ENCODE measurements at places on chromosomes 16 and 17.

DNA sequence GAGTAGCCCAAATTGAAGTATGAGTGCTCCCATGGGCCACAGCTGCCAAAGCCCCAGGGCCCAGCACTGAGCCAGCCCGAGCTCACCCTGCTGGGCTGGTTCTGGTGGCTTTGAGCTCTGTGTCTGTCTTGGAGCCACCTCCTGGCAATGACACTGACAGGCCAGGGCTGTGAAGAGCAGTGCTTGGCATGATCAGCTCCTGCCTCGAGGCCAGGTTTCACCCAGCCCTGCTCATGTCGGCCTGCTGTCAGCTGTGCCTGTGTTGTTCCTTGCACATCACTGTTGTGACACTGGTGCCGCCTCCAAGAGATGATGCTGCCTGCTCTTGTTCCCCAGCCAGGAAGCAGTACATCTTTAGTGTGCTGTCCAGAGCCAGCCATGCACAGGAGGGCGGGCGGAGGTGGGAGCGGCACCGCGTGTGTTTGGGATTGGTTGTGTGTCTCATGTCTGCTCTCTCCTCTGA, 26.0 kb downstream of the PLD6 start:
- DNase-seq: no peak

- DNase-seq: no peak
Observed at GRCh38 chr17:39831588-39831987, 32.5 kb downstream of the IKZF3 start.

GRCh38 chr16:89098767-89099430, 5.2 kb downstream of the ACSF3 start:
- no peak for DNase-seq

DNA sequence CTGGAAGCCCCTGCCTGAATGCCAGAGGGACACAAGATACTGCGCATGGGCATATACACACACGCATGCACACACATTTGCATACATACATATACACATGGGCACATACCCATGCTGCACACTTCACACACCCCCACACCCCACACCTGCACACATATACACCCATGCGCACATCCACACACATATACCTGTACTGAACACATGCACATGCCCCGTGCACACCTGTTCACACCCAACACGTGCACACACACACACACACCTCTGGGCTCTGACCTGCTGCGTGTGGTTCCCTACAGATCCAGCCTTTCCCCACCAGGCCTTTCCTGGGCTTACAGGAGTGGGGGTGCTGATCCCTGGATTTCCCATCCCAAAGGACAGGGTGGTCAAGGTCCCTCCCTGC, 6.3 kb downstream of the SPPL2C start:
- no peak for DNase-seq

DNA sequence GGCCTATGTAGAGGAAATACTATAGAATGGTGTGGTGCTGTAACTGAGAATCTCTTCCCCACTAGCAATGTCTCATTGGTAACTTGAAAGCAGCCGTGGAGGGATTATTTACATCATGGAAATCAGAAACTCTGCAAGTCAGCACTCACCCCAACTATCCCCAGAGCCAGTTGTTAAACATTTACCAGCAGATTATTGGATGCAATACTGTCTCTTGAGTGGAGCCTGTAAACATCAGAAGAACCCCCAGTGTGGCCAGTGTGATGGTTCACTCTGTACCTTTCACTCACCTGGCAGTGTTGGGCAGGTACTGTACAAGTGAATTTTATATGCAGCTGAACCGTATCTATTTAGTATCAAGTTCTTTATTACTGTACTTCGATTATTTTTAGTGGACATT, 299.8 kb upstream of the SALL1 start:
- DNase-seq: no peak

- DNase-seq: no peak
Observed at GRCh38 chr17:44979426-44979995, 11.4 kb upstream of the C1QL1 start.

- DNase-seq: no peak
Observed at GRCh38 chr17:63714550-63715277, 14.8 kb upstream of the LIMD2 start.

DNA sequence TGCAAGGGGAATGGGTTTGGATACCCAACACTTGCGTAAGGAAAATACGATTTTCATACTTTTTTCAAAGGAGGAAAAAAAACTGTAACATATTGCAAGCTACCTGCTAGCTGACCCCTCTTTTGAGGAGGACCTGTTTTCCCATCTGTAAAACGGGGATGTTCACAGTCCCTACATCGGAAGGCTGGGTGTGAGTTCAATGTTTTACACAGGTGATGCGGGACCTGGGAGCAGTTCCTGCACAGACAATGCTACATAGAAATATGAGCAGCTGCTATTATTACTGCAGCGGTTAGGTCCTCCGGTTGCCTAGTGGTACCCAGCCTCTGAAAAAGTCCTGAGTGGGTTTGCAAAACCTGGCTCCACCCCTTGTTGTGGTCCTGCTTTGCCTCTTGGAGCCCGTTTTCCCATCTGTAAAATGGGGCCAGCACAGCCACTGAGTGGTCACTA, 3.5 kb downstream of the SOCS1 start:
- no peak for DNase-seq

- no peak for DNase-seq
Observed at GRCh38 chr17:58320163-58320558, 8.4 kb downstream of the TSPOAP1 start.

DNA sequence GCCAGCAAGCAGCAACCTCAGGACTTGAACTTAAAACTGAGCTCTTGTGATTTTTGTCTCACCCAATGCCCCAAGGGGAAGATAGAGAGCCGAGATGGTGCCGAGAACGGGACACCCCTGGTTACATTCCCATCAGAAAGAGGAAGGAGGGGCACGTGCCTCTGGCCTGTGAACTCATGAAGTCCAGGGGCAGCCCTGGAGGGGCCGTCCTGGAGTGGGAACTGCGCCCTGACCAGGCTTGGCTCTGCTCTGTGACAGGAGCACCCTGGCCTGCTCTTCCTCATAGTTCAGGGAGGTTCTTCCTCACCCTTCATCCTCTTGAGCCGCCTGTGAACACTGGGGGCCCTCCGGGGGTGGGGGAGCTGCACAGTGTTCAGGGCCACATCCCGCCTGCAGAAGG, 130.3 kb upstream of the FOXF1 start:
- no peak for DNase-seq

GRCh38 chr17:43701318-43701743, 39.6 kb upstream of the MEOX1 start:
- peak; percentile 7 for DNase-seq

- DNase-seq: peak; percentile 27
Observed at GRCh38 chr17:2710803-2711607, 559 bp downstream of the CLUH start.

DNA sequence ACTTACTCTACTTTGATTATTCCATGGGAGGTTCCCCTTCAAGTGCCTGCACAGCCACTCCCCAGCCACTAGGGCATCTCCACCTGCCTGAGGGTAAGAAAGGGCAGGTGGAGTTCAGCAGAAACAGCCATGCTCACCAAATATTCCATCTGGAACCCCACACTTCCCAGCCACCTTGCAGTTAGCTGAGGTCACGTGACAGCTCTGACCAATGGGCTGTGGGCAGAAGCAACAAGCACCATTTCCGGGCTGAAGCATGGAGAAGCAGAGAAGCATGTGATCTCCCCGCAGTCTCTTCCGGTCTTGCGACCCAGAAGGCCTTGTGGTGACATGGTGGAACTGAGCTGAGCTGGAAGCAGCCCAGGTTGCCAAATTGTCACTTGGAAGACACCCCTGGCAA, 108.6 kb downstream of the CCT6B start:
- no peak for DNase-seq
